ENCODE measurements at places on chromosomes 1 and 21.

DNA sequence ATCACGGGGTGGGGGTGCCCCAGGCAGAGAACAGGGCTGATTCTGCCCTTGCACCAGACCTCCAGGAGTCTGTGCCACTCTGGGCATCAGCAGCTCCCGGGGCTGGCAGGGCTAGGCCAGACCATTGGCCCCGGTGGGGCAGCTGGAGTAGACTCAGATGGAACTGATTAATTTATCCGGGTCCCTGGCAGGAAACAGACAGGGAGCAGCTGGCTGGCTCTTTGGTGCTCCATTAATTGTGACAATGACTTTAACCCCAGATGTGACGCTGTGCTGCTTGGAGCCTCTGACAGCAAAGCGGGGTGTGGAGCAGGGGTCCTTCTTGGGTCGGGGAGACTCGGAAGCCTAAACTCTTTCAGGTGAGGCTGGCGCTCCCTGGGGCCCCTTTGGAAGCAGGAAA, 9.5 kb downstream of the EPHA8 start:
- DNase-seq, result no peak

- no peak for DNase-seq
Measured at GRCh38 chr21:23822760-23823159, 1784.5 kb downstream of the MRPL39 start.

DNA sequence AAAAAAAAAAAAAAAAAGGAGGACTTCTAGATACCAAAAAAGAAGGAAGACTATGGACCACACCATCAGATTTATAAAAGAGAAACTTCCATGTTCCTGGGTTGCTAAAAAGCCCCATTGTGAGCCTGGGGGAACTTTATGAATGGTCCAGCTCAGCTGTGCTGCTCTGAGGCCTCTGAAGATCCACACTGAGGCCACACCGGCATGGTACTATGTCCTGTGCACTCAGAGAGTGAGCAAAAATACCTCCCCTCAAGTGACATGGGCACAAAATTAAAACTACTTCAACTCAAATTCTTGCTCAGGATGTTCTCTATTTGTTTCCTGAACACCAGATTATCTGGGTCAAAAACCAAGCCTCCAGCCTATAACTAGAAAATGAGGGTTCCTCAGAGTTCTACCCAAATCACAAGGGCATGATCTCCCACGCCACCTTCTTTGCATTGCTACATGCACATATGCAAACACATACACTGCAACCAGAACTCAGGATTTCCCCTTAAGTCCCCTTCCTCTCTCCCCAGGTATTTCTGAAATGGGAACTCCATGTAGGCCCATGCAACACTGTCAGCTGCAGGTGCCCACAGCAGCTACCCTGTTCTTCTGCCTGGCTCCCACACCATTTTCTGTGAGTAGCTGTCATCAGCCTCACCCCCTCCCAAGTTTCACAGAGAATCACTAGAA, 94.4 kb downstream of the SH3GLB1 start:
- DNase-seq, result no peak

DNA sequence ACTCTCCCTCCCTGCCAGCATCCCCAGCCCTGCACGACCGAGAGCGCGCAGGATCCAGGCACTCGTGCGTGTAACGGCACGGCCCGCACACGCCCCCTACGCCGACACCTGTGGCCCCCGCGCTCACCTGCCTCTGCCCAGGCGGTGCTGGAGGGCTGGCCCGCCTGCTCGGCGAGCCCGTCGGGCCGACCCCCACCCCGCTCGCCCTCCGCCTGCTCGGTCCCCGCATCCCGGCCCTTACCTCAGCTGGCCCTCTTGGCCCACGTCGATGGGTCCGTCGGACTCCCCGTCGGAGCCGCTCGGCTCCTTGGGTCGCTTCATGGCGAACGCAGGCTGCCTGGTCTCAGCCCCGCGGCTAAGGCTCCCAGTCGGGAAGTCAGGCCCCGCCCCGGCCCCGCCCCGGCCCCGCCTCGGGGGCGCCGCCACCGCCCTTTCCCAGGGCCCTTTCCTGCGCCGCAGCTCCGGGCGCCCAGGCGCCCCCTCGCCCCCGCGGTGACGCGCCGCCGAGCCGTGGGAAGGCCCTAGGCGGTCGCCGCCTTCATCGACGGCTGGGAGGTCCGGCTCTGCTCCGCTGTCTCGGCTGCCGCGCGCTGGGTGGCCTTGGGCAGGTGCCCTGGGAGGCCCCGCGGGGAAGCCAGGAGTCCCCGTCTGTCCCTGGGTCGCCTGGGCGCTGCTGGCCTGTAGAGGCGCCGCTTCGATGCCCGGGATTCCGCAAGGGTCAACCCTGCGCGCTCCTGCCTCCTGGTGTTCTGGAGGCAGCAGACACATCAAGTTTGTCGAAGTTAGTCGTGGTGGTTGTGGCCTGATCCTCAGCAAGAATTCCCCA, at the start of gene HEYL:
Gene HEYL (minus strand): TSS at position 339 of the 826 bp plus-strand sequence. CDS start 18 bp downstream, at position 321.
- DNase-seq, result peak; percentile 46

DNA sequence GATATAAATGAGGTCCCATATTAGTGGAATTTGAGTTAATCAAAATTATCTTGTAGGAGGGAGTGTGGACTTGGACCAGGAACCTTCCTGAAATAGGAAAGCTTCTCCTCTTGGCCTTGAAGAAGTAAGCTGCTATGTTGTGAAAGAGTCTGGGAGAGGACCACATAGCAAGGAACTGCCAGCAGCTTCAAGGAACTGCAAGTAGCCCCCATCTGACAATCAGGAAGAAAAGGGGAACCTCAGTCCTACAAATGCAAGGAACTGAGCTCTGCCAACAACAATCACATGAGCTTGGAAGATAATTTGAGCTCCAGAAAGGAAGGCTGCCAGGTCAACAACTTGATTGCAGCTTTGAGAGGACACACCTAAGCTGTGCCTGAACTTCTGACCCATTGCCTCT, 8.2 kb upstream of the PRMT6 start:
- DNase-seq, result no peak

DNA sequence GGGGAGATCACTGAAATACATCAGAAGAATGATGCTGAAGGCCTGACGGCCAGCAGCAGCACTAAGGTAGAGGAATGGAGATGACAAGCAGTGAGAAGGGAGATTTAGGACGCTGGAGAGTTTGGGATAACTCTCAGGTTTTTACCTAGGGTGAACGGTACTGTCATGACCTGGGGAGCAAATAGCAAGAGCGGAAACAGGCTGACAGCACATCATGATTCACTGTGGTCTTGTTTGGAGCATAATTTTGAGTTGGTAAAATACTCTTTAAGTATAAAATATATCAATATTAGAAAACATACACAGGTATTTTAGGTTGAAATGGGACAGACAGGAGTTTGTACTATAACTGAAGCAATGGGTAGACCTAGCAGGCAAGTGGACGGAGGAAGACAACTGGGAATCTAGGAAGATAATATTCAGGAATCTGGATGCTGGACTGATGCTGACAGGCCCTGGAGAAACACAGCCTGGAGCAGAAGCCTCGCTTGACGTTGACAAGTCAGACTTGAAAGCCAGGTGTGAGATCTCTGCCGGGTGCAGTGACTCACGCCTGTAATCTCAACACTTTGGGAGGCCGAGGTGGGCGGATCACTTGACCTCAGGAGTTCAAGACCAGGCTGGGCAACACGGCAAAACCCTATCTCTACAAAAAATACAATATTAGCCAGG, 33.3 kb downstream of the ALG14 start:
- DNase-seq, result no peak

All from mesothelial cell of epicardium (in vitro differentiated cells).